Fibroblast of the aortic adventitia (primary cell): ENCODE measurements at places on chromosomes 11 and 22. TPM values are rescaled to one million over a fixed set of nuclear protein-coding genes. Genes with fewer than 3 reads are reported as not detected.

DNA sequence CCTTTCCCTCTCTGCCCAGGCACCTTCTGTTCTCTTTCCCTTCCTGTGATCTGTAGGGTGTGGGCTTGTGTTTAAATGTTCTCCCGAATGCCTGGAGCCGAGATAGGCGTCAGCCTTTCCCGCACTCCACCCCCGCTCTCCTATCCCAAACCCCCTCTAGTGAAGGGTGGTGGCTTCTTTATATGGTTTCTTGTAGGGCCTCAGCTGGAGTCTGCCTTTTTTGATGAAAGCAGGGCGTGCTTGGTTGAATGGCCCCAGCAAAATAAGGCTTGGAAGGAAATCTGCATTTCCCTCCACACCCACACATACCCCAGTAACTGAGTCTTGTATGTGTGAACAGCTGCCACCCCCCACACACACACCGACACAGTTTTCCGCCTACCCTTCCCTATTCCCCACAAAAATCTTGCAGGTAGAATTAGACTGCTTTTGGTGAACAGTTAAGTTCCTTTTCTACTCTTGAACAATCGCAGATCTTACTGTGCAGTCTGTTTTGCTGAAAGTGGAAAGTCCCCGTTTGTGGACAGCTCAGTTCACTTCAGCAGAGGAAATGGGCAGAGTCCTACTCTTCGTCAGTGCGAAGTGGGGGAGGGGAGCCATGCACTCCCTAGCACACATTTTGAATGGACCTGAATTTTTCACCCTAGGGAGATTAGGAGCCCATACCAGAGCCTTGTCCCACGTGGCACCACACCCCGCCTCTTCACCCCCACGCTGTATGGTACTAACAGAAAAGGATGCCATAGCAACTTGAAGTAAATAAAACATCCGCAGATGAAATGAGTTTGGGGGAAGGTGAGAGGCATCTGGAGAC, 25.5 kb upstream of the GRK2 start:
- peak; percentile 76 for DNase-seq

GRCh38 chr11:117720061-117720511, 76.9 kb downstream of the DSCAML1 start:
- no peak for DNase-seq

The FAM180B gene
- total RNA-seq: not detected in 2 replicates

The TTC36 gene
- total RNA-seq: 0.81 TPM in 1 of 2 replicates, not detected in the other
